T-cell (primary cell): ENCODE measurements at places on chromosomes 2 and 18. TPM values are rescaled to one million over a fixed set of nuclear protein-coding genes. Genes with fewer than 3 reads are reported as not detected.

The EPHA4 gene
- total RNA-seq = 47.2 TPM

The GTF2A1L gene
- total RNA-seq = not detected

The ZNF407 gene
- 24.4 TPM for total RNA-seq

The OR6B2 gene
- total RNA-seq = not detected

DNA sequence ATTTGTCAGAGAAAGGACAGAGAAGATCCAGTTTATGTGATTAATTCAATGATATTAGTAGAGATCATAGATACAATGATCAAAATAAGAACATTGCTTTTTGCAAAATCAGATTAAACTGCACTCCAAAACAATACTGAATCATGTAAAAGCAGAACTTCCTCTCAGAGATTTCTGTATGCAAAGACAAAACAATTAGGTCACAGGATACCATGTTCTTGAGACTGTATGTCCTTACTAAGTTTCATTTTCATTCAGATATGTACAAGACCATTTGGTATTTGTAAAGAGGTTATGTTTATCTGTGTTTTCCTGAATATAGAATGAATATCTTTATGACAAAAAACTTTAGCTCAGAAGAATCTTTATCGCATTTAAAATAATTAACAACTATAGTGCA lies 161.8 kb downstream of the DLGAP1 start:
- no peaks in the 10 kb centered on the region for H3K27me3 ChIP-seq
- H3K27ac ChIP-seq = no peak overlapping the region
- no peak for DNase-seq
- no peaks in the 10 kb centered on the region for H3K4me1 ChIP-seq

DNA sequence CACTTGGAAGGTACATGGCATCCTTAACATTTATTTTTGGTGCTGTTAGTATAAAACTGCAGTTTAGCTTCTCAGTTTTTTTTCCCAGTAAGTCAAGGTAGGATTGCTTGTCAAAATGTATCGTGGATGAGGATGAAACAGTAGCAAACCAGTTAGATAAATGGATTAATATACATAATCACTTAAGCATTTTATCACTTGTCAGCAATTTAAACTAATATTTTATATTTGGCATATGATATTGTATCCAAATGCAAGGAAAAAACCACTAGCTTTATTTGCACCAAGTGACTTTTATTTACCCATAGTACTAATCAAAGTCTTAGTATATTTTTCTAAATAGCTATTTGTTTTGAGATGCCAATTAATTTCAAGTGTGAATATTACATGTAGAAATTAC lies 137.7 kb upstream of the XIRP2 start:
- H3K4me1 ChIP-seq = no peaks in the 10 kb centered on the region
- H3K27me3 ChIP-seq = no peaks in the 10 kb centered on the region
- no peak overlapping the region for H3K4me3 ChIP-seq

- no peak overlapping the region for H3K4me3 ChIP-seq
- DNase-seq = no peak
- H3K27me3 ChIP-seq = no peaks in the 10 kb centered on the region
- no peaks in the 10 kb centered on the region for H3K4me1 ChIP-seq
These were observed 24.8 kb downstream of the RAB27B start for GRCh38 chr18:54852780-54853675.

DNA sequence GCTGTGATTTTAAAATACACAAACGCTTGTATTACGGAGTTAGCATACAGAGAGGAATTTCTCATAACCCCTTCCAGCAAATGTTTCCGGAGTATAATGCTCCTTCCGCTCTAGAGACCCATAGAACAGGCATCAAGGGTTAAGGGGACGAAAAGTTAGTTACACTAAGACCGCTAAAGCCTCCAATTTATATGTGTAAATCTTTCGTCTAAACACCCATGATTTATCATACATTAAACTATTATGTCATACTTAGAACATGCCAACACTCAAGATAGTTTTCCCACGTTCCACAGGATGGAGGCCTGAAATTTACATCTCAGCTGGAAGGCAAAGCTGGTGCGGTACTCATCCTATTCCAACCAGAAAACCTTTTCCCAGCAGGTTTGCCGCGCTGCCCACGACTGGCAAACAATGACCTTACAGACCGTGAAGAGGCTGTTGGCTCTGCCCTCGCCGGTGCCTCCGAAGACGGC lies 650 bp downstream of the ORMDL1 start:
- H3K36me3 ChIP-seq = no peaks in the 10 kb centered on the region
- peak overlapping the region; percentile 94 for H3K27ac ChIP-seq

DNA sequence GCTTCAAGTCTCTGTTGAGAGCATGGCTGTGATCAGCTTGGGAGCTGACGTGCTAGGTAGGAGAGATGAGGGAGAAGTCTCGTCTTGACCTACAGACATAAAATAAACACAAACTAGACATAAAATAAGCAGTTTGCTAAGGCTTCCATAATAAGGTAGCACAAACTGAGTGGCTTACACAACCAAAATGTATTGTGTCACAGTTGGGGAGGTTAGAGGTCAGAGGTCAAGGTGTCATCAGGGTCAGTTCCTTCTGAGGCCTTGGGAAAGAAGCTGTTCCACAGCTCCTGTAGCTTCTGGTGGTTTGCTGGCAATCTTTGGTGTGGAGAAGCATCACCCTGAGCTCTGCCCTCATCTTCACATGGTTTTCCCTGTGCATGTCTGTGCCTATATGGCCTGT lies 20.2 kb downstream of the DAW1 start:
- no peak overlapping the region for H3K27ac ChIP-seq
- no peaks in the 10 kb centered on the region for H3K36me3 ChIP-seq
- DNase-seq = no peak
- no peak overlapping the region for H3K4me3 ChIP-seq
- H3K4me1 ChIP-seq = no peaks in the 10 kb centered on the region
- H3K27me3 ChIP-seq = no peaks in the 10 kb centered on the region

DNA sequence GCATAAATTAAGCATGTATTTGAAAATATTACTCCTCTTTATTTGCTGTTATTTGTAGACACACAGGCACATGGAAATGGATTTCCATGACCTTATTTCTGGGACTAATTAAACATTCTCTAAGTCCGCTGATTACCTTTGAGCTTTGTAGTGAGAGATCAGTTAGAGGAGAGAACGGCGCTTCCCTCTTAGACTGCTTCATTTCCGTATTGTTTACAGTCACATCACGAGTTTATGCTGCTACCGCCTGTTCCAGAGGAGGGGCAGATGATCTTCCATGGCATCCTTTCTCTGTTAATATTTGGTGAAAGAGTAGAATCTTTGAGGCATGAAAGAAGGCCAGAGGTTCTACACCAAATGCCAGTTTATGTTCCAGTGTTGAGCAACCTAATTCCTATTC lies 404.4 kb downstream of the TRIB2 start:
- H3K27me3 ChIP-seq = no peaks in the 10 kb centered on the region
- no peak for DNase-seq
- no peaks in the 10 kb centered on the region for H3K4me1 ChIP-seq
- no peaks in the 10 kb centered on the region for H3K36me3 ChIP-seq
- H3K4me3 ChIP-seq = no peak overlapping the region
- H3K27ac ChIP-seq = no peak overlapping the region

GRCh38 chr2:10811517-10811916 lies 1.1 kb downstream of the PDIA6 start:
- no peaks in the 10 kb centered on the region for H3K36me3 ChIP-seq
- peaks cover 35% of the 10 kb centered on the region for H3K4me1 ChIP-seq
- peak overlapping the region; percentile 57 for H3K4me3 ChIP-seq
- no peak for DNase-seq

GRCh38 chr2:236928380-236929037 lies 157.2 kb upstream of the COPS8 start:
- no peaks in the 10 kb centered on the region for H3K36me3 ChIP-seq
- H3K4me1 ChIP-seq = no peaks in the 10 kb centered on the region
- no peak for DNase-seq
- peak overlapping the region; percentile 51 for H3K4me3 ChIP-seq

DNA sequence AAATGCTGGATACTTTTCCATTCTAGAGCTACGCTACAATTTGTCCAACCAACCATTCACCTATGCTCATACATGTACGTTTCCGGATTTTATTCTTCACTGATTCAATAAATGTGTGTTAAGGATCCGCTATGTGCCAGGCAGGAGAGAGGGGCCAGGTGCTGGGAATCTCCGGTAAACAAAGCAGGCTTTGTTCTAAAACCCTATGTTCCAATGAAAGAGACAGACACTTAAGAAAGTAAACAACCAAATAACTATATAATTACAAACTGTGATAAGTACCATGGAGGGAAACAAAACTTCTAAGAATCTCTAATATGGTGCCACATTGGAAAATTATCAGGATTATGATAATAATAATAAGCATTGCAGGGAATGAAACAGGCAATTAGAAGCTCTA lies 22.2 kb upstream of the POMC start:
- H3K27ac ChIP-seq = no peak overlapping the region
- no peaks in the 10 kb centered on the region for H3K4me1 ChIP-seq
- DNase-seq = no peak
- H3K4me3 ChIP-seq = no peak overlapping the region

DNA sequence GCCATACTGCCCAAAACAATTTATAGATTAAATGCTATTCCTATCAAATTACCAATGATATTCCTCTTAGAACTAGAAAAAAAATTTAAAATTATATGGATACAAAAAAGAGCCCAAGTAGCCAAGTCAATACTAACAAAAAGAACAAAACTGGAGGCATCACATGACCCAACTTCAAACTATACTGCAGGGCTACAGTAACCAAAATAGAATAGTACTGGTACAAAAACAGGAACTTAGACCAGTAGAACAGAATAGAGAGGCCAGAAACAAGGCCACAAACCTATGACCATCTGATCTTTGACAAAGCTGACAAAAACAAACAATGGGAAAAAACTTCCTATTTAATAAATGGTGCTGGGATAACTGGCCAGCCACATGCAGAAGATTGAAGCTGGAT lies 86.1 kb upstream of the KYNU start:
- H3K36me3 ChIP-seq = no peaks in the 10 kb centered on the region
- H3K4me3 ChIP-seq = no peak overlapping the region
- no peaks in the 10 kb centered on the region for H3K27me3 ChIP-seq
- no peaks in the 10 kb centered on the region for H3K4me1 ChIP-seq
- DNase-seq = no peak

DNA sequence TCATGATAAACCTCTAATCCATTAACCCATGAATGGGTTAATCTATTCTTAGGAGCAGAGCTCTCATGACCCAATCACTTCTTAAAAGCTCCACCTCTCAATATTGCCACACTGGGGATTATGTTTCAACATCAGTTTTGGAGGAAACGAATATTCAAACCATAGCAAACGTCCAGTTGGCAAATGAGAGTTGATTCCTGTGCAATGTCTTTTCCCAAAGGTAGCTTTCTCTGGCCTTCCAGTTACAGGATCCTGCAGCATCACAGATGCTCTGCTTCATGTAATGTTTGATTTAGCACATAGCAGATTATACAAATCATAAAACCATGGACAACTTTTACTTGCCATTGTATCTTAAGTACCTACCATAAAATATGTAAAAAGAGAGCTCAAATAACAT lies 481.0 kb downstream of the TNS1 start:
- H3K27ac ChIP-seq = no peak overlapping the region
- H3K36me3 ChIP-seq = no peaks in the 10 kb centered on the region
- H3K4me3 ChIP-seq = no peak overlapping the region
- peaks cover 5% of the 10 kb centered on the region for H3K27me3 ChIP-seq

- no peaks in the 10 kb centered on the region for H3K27me3 ChIP-seq
- DNase-seq = no peak
- H3K4me3 ChIP-seq = no peak overlapping the region
- no peaks in the 10 kb centered on the region for H3K4me1 ChIP-seq
- no peak overlapping the region for H3K27ac ChIP-seq
- H3K36me3 ChIP-seq = no peaks in the 10 kb centered on the region
These were observed 287.7 kb upstream of the ZSWIM2 start for GRCh38 chr2:187136646-187137045.

- no peaks in the 10 kb centered on the region for H3K27me3 ChIP-seq
- no peak for DNase-seq
- no peaks in the 10 kb centered on the region for H3K4me1 ChIP-seq
- H3K27ac ChIP-seq = no peak overlapping the region
- H3K36me3 ChIP-seq = no peaks in the 10 kb centered on the region
These were observed 313.8 kb downstream of the RIT2 start for GRCh38 chr18:42801706-42802105.

- no peak overlapping the region for H3K27ac ChIP-seq
- DNase-seq = no peak
- no peak overlapping the region for H3K4me3 ChIP-seq
- H3K4me1 ChIP-seq = no peaks in the 10 kb centered on the region
- no peaks in the 10 kb centered on the region for H3K27me3 ChIP-seq
- H3K36me3 ChIP-seq = no peaks in the 10 kb centered on the region
These were observed 58.5 kb downstream of the PTRHD1 start for GRCh38 chr2:24734741-24735140.

DNA sequence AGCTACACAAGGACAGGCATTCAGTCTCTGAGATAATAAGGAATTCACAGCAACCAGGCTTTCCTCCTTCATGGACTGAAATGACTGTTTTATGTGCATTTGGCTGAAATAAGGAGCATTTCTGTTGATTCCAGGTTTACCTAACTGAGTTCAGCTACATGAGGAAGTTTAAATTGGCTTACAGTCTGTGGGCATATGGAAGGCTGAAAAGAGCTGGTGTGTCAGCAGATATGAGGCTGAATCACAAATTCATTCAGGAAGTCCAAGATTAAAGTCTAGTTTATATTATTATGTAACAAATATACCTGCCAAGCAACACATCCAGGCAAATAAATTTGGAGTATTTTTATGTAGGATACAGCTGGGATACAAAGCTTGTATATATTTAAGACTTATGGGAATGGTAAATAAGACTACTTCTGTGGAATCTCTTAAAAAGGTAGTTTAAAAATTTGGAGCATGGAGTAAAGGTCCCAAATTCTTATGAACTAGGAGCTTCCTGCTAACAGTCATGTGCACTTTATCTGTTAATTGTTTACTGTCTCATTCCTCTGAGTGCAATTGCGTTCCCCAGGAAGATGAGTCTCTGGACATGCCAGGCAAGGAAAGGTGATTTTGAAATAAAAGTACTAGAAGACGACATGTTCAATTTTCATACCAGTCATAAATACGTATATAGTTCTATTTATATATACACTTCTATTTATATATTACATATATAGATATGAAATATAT lies 53.0 kb downstream of the ZC3H8 start:
- H3K27ac ChIP-seq = no peak overlapping the region
- no peaks in the 10 kb centered on the region for H3K36me3 ChIP-seq
- peaks cover 7% of the 10 kb centered on the region for H3K4me1 ChIP-seq
- DNase-seq = no peak
- no peaks in the 10 kb centered on the region for H3K27me3 ChIP-seq
